Activated CD4-positive, alpha-beta T cell treated with anti-CD3 and anti-CD28 coated beads, Interleukin-2, amount 10 ng/mL, durations not matched to agents 7 days and 5 days (primary cell): ENCODE measurements at places on chromosomes 13 and 19. TPM values are rescaled to one million over a fixed set of nuclear protein-coding genes. Genes with fewer than 3 reads are reported as not detected.

GRCh38 chr19:13764101-13764807, at the start of gene MRI1:
Gene MRI1, plus strand, starts transcription at chr19:13764522. Its CDS starts 67 bp downstream, at chr19:13764589.
- no peaks in the 10 kb centered on the region for H3K27me3 ChIP-seq
- H3K27ac ChIP-seq = peak within 1 kb of the TSS; percentile 81
- H3K4me1 ChIP-seq = peaks cover 23% of the 10 kb centered on the region
- DNase-seq = peak; percentile 61
- H3K4me3 ChIP-seq = peak within 1 kb of the TSS; percentile 82

DNA sequence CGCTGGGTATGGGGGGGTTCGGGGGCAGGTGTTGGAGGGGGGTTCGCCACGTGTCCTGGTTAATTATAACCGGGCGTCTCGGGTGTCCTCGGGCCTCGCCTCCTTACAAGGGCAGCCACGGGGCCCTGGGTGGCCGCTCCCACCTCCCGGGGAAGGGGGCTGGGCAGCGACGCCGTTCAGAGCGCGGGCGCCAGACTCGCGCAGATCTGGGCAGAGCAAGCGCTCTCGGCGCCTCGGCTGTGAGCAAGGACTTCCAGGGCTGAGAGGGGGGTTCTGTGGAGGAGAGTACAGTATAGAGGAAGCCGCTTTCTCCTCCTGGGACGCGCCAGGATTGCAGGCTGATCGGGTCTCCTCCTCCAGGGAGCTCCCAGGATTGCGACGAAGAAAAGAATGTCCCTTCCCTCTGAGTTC, 1.0 kb upstream of the CKM start:
- no peak for DNase-seq
- H3K27me3 ChIP-seq = peaks cover 19% of the 10 kb centered on the region
- H3K4me1 ChIP-seq = peaks cover 4% of the 10 kb centered on the region
- H3K4me3 ChIP-seq = no peak overlapping the region
- H3K36me3 ChIP-seq = no peaks in the 10 kb centered on the region
- H3K27ac ChIP-seq = no peak overlapping the region

SHISA7 gene
- total RNA-seq = not detected

DNA sequence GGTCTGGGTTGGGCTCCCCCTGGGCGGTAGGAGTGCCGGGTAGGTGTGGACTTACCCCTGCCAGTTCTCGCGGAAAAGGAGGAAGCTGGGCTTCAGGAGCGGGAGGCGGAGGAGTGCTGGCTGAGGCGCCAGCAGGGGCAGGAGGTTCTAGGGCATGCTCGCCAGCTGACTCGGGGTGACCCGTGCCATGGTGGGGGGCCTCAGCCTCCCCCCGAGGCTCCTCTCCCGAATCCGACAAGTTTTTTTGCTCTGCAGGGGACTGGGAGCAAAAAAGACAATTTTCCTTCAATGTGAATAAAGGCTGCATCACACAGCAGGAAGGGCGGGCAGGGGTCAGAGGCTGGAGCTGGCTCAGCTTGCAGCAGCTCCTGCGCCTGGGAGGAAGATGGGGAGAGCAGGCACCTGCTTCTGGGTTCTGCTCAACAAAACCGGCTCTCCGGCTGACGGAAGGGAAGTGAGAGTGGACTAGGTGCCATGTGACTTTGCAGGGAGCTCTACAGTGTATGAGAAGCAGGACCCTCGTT, 26.5 kb downstream of the RANBP3 start:
- H3K4me3 ChIP-seq = no peak overlapping the region
- H3K4me1 ChIP-seq = peaks cover 87% of the 10 kb centered on the region
- peak overlapping the region; percentile 92 for H3K27ac ChIP-seq
- DNase-seq = no peak
- H3K36me3 ChIP-seq = peaks cover 45% of the 10 kb centered on the region

- no peaks in the 10 kb centered on the region for H3K36me3 ChIP-seq
- H3K4me1 ChIP-seq = no peaks in the 10 kb centered on the region
- H3K27ac ChIP-seq = no peak overlapping the region
- DNase-seq = no peak
- H3K4me3 ChIP-seq = no peak overlapping the region
These were observed 433.7 kb downstream of the DIAPH3 start for GRCh38 chr13:59730026-59730425.

- no peak overlapping the region for H3K27ac ChIP-seq
- H3K36me3 ChIP-seq = peaks cover 4% of the 10 kb centered on the region
- H3K27me3 ChIP-seq = no peaks in the 10 kb centered on the region
- DNase-seq = no peak
These were observed 416 bp upstream of the DOCK9 start for GRCh38 chr13:98978280-98978679.

GRCh38 chr13:71979616-71980015, 112.6 kb upstream of the DACH1 start:
- no peak overlapping the region for H3K27ac ChIP-seq
- no peak overlapping the region for H3K4me3 ChIP-seq
- H3K4me1 ChIP-seq = no peaks in the 10 kb centered on the region
- peak; percentile 7 for DNase-seq
- no peaks in the 10 kb centered on the region for H3K27me3 ChIP-seq

GRCh38 chr13:61751039-61751438, 335.4 kb upstream of the PCDH20 start:
- no peak for DNase-seq
- no peaks in the 10 kb centered on the region for H3K27me3 ChIP-seq
- H3K4me3 ChIP-seq = no peak overlapping the region
- no peaks in the 10 kb centered on the region for H3K36me3 ChIP-seq

PCDH20 gene
- total RNA-seq = not detected

DNA sequence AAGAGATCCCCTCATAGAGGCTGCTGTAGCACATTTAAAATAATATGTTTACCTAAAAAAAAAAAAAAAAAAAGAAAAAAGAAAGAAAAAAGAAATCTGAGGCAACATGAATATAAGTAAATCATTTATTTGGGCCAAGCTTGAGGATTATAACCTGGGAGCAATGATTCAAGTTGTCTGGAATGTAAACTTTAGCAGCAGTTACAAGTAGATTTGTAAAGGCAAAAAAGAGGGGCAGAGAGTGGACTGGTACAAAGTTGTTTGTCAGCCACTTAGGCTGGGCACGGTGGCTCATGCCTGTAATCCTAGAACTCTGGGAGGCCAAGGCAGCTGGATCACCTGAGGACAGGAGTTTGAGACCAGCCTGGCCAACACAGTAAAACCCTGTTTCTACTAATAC, 11.3 kb downstream of the ZNF43 start:
- no peaks in the 10 kb centered on the region for H3K4me1 ChIP-seq
- no peak for DNase-seq
- no peak overlapping the region for H3K27ac ChIP-seq

GRCh38 chr19:57231686-57232085, 863 bp downstream of the AURKC start:
- H3K36me3 ChIP-seq = no peaks in the 10 kb centered on the region
- no peak overlapping the region for H3K27ac ChIP-seq
- no peak overlapping the region for H3K4me3 ChIP-seq
- peaks cover 1% of the 10 kb centered on the region for H3K4me1 ChIP-seq

GRCh38 chr13:68254151-68254550, 1024.0 kb upstream of the PCDH9 start:
- H3K4me3 ChIP-seq = no peak overlapping the region
- H3K27me3 ChIP-seq = no peaks in the 10 kb centered on the region
- DNase-seq = no peak
- H3K27ac ChIP-seq = no peak overlapping the region
- H3K36me3 ChIP-seq = no peaks in the 10 kb centered on the region

GRCh38 chr19:30781047-30781446, 408.9 kb downstream of the ZNF536 start:
- no peaks in the 10 kb centered on the region for H3K27me3 ChIP-seq
- no peak for DNase-seq
- H3K4me1 ChIP-seq = no peaks in the 10 kb centered on the region
- no peak overlapping the region for H3K4me3 ChIP-seq
- no peak overlapping the region for H3K27ac ChIP-seq
- H3K36me3 ChIP-seq = no peaks in the 10 kb centered on the region

CYP2B6 gene
- total RNA-seq = not detected

GRCh38 chr19:43430142-43430710, 15.5 kb downstream of the TEX101 start:
- H3K27ac ChIP-seq = peak overlapping the region; percentile 88
- no peaks in the 10 kb centered on the region for H3K27me3 ChIP-seq
- H3K4me1 ChIP-seq = peaks cover 46% of the 10 kb centered on the region
- DNase-seq = peak; percentile 50

SULT2B1 gene
- total RNA-seq = 0.21 TPM

KCTD4 gene
- total RNA-seq = not detected

FCAR gene
- total RNA-seq = not detected

DNA sequence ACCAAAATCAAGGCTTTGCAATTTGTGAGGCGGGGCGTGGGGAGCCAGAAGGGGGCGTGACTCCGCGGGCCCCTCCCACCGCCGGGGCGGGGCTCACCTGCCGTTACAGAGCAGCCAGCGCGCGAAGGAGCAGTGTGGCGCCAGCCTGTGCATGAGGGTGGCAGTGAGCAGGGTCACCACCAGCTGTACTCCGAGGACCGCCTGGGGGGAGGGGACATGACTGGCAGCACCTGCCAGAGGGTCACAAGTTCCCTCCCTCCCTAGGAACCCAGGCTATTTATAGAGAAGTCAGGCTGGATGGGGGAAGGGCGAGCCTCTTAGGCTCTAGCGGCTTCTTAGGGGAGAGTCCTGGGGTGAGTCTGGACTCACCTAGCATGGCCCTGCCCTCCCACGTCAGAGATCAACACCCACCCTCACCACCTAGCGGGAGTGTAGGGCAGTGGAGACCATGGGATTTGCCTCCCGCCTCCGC, 3.6 kb downstream of the TMEM161A start:
- DNase-seq = peak; percentile 19
- H3K36me3 ChIP-seq = peaks cover 13% of the 10 kb centered on the region
- peaks cover 32% of the 10 kb centered on the region for H3K4me1 ChIP-seq
- H3K27me3 ChIP-seq = no peaks in the 10 kb centered on the region
- no peak overlapping the region for H3K4me3 ChIP-seq

CEACAM1 gene
- 22.2 TPM for total RNA-seq

DNA sequence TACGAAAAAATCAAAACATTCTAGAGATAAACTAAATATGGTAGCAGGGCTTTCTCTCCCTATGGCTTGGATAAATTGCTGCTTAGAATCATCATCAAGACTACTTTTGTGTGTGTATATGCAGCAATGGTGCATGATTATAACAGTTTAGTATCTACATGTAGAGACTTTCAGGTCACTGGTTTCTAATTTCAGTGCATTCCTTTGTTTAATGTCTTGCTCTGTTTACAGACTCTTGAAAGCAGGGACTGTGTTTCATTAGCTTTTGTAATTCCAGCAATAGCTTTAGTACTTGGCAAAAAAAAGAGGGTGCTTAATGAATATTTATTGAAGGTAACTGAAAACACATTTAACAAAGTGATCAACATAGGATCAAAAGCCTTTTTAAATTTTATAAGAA, 420.7 kb downstream of the PCDH9 start:
- no peaks in the 10 kb centered on the region for H3K36me3 ChIP-seq
- H3K4me1 ChIP-seq = no peaks in the 10 kb centered on the region
- no peak overlapping the region for H3K4me3 ChIP-seq
- no peak overlapping the region for H3K27ac ChIP-seq

DNA sequence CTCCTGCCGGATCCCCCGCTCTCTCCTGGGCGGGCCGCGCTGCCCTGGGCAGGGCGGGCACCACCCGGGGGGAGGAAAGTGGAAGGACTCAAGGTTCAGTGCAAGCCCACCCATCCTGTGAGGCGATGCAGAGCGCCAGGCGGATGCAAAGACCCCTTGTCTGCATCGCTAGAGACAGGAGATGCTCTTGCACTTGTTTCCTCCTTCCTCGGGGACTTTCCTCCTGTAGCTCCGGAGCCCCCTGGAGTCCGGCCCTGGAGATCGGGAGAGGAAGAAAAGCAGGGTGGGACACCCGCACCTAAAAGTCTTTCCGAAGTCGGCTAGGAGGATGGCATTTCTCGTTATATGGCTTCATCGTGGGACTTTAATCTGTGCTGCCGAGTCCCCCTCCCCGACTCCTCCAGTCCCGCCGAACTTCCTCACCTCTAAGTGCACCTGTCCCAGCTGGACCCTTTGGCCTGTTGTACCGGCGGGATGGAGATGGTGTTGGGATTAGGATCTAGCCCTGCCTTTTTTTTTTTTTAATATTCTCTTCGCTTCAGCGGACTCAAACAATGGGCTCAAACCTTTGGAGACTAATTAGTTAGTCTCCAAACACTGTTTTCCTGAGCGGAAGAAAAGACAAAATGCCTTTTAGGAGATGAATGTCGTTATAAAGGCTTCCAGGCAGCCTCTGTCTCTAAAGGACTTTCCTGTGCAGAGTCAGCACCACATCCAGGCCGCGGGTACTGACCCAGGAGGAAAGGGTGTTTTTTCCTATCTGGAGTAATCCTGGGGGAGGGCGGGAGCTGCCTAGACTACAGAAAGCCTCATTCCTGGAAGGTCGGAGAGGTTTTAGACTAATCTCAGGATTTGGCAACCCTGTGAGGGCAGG, 725 bp downstream of the FAM124A start:
- DNase-seq = no peak
- peaks cover 6% of the 10 kb centered on the region for H3K4me1 ChIP-seq
- H3K27ac ChIP-seq = no peak overlapping the region
- H3K4me3 ChIP-seq = peak overlapping the region; percentile 30
- no peaks in the 10 kb centered on the region for H3K36me3 ChIP-seq

- no peaks in the 10 kb centered on the region for H3K36me3 ChIP-seq
- H3K27me3 ChIP-seq = no peaks in the 10 kb centered on the region
- H3K27ac ChIP-seq = no peak overlapping the region
- no peak overlapping the region for H3K4me3 ChIP-seq
- H3K4me1 ChIP-seq = no peaks in the 10 kb centered on the region
These were observed 226.7 kb upstream of the TSHZ3 start for GRCh38 chr19:31575846-31576335.

DNA sequence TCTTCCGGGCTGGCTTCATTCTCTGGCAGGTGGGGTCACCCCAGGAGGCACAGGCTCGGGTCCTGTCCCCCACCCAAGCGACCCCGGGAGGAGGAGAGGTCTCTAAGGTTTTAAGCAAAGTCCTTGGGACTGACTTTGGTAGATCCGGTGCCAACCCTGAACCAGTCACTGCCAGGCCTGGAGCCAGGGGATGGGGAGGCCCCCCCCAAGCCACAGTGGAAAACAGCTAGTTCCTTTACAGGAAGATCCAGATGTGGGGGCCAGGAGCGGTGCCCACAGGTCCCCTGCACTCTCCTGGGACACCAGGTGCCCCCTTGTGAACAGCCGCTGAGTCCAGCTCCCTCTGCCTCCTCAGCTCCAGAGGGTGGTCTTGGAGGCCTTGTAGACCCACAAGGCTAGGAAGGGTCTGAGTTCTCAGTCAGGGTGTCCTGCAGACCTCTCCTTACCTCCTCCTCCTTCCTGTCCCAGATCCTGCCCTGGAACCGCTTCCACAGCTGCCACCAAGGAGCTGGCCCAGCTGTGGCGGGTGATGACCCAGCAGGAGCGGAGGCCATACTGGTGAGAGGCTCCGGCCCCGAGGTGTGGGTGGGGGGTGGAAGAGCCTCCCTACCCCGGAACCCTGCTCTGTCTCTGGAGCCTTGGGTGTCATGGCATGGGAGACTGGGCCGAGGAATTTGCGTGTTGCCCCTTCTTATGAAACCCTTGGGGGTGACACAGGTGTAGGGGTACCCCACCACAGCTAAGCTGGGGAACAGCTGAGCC, 6.0 kb downstream of the SIX5 start:
- peaks cover 7% of the 10 kb centered on the region for H3K27me3 ChIP-seq
- peaks cover 2% of the 10 kb centered on the region for H3K4me1 ChIP-seq
- no peak overlapping the region for H3K27ac ChIP-seq
- no peak for DNase-seq
- H3K36me3 ChIP-seq = no peaks in the 10 kb centered on the region
- no peak overlapping the region for H3K4me3 ChIP-seq

PRR22 gene
- 5.4 TPM for total RNA-seq

GRCh38 chr19:4673726-4674125, 3.6 kb upstream of the MYDGF start:
- DNase-seq = no peak
- H3K36me3 ChIP-seq = peaks cover 10% of the 10 kb centered on the region
- H3K4me1 ChIP-seq = peaks cover 9% of the 10 kb centered on the region
